ENCODE measurements at places on chromosomes 12 and 14.
A peak's percentile ranks its signal among the peaks of the same experiment; 100 is the strongest.

DNA sequence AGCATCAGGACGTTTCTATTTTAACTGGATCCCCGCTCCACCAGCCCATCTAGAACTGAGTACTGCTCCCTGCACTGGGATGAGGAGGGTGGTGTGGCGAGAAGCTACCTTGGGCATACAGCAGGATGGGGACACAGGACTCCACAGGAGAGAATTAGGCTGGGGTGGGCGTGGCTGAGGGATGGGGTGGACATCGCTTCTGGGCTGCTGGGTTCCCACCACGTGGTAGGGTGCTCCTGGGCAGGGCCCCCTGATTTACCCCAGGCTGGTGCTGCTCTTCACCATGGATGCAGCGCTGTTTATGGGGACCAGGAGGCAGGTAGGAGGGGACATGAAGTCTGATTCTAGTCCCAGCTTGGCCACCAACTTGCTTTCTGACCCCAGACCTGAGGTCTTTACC lies 41.9 kb downstream of the VDR start:
- no peak for DNase-seq

- DNase-seq, result peak; percentile 57
These were observed 114.7 kb downstream of the SLC8A3 start for GRCh38 chr14:70073924-70074566.

GRCh38 chr12:52667509-52667908 lies 12.7 kb downstream of the KRT1 start:
- DNase-seq, result no peak

- no peak for DNase-seq
These were observed 48.2 kb downstream of the SETD3 start for GRCh38 chr14:99432485-99432884.

DNA sequence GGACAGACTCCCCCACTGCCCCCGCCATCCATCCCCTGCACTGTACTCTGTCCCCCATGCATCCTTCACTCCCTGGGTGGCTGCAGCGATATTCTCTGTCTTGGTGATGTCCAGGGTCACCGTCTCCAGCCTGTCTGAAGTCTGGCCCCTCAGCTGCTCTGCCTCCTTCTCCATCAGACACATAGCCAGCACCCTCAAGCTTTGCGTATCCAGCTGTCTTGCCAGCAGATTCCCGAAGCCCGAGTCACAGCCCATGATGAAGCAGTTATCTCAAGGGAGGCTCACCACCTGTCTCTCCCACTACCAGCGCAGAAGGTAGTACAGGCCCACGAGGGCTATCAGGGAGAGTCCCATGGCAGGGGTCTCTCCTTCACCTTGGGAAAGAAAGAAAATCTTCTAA lies 77.8 kb downstream of the HSD17B6 start:
- DNase-seq, result no peak

DNA sequence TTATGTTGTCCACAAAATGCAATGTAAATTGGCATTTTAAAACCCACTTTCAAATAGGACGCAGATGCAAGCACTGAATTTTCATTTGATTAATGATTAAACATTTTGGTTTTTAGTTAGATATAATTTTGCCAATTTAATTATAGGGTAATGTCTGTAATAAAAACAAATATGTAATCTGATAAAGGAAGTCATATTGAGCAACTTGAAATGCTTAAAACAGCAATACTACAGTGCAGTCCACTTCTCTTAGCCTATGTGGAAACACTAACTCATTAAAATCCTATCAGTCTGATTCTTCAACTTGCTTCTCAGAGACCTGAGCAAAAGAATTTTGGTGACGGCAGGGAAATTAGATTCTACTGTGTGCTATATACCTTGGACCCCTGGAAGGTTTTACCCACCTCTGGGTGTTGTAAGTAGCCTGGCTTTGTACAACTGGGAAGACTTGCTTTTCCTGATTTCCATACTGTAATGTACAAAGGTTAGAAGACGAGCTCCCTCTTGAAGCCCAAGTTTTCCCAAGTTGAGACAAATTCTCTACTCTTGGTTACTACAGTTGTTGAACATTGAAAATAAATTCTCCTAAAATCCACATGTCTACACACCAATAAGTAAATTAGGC lies 4.1 kb downstream of the TRHDE start:
- DNase-seq, result no peak

DNA sequence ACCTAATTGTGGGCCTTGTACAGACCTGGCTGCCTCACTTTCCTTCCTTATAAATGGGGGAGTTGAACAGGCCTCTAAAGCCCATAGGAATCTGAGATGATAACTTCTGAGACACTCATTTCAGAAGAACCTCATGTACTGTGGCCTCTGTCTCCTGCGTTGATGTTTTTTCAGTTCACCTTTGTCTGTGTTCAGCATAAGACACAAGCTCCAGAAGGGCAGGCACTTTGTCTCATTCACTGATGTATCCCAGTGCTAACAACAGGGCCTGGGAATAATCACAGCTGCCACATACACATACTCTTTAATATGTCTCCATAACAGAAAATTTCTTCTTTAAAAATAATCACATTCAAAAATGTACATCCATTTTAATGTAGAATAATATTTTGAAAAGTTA lies 3.3 kb downstream of the FGD6 start:
- no peak for DNase-seq

DNA sequence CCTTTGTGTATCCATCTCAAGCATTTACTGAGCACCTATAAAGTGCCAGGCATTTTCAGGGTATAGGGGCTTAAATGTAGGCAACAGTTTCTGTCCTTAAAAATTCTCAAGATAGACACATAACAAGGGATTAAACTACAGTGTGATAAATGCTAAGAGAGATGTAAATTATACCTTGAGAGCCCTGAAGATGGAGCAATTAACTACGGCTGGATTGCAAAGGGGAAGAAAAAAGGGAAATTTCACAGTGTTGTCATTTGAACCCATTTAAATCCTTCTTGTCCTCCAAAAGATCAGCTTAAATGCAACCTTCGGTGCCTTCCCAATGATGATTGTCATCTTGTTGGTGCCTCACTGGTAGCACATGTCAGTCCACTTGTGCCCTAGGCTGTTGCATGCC lies 11.5 kb upstream of the IL26 start:
- DNase-seq, result no peak

- no peak for DNase-seq
These were observed 47.9 kb upstream of the PLEKHG6 start for GRCh38 chr12:6262623-6263022.

DNA sequence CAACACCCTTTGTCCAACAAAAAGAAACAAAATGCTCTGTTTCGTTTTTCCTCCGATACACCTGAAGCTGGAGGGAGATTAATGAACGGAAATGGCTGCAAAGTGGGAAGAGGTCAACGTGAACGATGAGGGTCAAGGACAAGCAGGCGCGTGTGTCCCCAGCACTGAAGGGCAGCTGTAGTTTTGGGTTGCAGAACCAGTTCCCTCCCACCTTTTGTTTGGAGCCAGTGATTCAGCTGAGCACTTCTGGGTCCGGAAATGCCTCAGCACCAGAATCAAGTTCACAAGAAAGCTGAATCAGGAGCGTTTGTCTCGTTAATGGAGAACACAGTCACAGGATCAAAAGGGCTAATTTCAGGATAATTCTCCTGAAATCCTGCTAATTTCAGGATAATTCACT lies 51.1 kb upstream of the PWP1 start:
- DNase-seq, result no peak

DNA sequence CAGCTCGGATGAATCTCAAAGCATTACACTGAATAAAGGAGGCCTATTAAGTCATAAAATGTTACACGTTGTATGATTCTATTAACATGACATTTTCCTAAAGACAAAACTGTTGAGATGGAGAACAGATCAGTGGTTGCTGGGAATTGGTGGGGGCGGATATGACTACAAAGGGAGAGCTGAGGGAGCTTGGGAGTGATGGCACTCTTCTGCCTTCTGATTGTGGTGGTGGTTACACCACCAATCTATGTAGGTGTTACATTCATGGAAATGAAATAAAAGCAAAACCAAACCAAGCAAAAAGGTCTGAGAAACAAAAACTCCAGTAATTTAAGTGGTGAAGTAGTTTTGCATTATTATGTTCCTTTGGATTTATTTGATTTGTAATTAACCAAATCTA lies 16.4 kb upstream of the EVL start:
- no peak for DNase-seq

- no peak for DNase-seq
These were observed 226.2 kb upstream of the LHX5 start for GRCh38 chr12:113697651-113698509.

DNA sequence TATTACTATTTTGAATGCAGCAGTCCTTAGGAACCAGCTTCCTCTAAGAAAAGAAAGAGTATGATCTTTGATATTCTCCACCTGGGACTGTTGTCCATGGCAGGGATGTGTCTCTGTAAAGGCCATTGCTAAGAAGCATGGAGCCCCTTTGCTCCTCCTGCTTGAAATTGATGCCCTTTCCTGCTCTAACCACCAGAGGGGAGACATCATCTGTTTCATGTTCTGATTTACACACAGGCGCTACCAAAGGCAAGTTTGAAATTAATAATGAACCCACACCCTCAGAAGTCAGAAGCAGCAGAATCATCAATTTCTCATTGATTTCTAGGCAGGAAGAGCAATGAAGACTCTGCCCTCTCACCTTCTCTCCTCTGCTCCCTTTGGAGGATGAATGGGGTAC lies 253.8 kb downstream of the RMST start:
- no peak for DNase-seq

DNA sequence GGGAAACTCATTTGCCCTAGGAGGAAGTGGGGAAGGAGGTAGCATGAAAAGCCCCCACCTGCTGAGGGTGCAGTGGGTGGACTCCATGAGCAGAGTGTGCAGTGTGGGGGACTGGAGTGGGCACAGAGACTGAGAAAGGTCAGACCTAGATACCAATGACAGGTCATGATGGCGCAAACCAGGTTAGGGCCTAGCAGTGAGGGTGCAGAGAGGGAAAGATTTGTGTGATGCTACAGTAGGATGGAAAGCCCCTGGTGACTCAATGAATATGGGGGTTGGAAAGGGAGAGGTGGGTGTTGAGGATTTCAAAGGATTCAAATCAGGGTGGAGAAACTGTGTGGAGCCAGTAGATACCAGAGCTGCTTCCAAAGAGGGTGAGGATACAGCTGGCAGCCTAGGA lies 319.2 kb downstream of the DPF3 start:
- DNase-seq, result no peak

- DNase-seq, result no peak
These were observed 1312.7 kb upstream of the USP15 start for GRCh38 chr12:60947533-60947932.
